ENCODE measurements at places on chromosomes 6 and 20.

- DNase-seq, result no peak
Measured at GRCh38 chr6:67160820-67161219, 1453.8 kb upstream of the EYS start.

GRCh38 chr6:20400456-20401204 is 1.0 kb upstream of the E2F3 start:
- DNase-seq, result peak; percentile 48

DNA sequence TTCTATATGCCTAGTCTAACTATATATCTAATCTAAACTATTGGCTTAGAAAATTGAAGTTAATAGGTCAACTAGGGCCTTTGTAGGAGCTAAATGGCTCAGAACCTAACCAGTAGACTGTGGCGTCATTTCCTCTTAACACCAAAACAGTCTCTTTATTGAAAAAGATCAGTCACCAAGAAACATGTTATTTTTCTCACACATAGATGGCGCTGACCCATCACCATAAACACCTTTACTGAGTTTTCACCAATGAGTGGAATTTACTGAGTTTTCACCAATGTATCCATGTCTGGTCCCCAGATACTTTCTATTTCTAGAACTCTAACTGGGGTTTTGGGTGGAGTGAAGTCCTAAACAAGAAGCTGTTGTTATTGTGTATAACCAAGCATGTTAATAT is 636.0 kb downstream of the BCKDHB start:
- peak; percentile 57 for DNase-seq

DNA sequence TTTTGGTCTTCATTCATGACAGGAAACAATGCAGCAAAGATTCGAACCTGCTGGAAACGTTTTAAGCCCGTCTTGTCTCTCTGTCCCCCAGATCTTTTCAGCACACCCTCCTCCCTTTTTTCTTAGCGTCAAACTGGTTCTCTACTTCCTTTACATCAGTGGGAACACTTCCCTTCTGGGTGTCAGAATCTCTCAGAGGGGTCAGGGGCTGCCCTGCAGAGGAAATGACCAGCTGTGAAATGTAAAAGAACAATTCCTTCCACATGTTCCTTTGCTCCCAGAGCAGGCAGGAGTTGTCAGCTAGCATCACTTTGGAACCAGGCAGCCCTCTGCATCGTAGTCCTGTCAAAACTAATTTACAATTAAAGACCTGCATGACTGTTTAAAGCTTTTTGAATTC is 619.0 kb downstream of the TFAP2A start:
- no peak for DNase-seq

DNA sequence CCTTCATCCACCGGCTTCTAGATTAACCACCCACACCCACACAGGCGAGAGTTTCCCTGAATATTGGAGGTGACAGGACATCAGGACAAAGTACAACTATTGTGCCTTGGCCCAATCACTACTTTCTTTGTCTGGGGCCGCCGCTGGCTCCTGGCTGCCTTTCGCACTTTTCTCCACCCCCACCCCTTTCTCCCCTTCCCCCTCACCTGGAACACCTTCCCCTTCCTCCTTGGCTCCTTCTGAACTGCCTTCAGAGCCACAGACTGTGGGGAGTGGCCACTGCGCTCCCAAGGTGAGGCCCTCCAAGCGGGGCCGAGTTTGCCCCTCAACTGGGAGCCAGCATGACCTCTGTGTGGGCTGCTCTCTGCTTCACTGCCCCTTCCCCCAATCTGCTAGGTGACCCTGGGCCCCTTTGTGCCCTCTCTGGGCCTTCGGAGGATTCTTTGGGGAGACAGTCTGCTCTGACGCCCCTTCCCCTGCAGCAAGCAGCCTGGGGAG is 3.0 kb upstream of the VEGFA start:
- DNase-seq, result no peak

GRCh38 chr6:32126880-32127279 is 1.2 kb downstream of the ATF6B start:
- DNase-seq, result no peak

GRCh38 chr20:10637031-10637559 is 36.7 kb downstream of the JAG1 start:
- DNase-seq, result no peak

DNA sequence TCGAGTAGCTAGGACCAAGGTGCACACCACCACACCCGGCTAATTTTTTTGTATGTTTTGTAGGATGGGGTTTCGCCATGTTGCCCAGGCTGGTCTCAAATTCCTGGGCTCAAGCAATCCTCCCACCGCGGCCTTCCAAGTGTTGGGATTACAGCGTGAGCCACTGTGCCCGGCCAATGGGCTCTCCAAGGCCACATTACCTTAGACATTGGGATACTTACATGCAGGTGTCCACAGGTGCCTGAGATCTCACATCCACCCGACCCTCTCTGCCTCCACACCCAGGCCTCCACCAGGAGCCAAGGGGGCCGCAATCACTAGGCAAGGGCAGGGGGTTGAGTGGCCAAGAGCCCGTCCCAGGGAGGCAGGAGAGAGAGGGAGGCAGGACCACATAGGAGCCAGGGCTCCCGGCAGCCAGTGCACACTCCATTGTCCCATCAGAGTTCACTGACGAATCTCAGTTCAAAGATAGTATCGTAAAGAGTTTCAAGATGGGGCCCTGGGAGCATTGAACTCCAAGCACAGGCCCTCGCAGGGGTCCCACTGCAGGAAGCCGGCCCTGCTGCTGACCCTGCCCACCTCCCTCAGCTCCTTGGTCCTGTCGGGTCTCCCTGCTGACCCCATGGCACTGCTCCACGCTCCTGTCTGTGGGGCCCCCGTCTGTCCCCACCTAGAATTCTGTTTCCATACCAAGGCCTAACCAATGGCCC is 55.3 kb downstream of the SSR1 start:
- DNase-seq, result no peak

GRCh38 chr6:32519118-32519909 is 10.8 kb downstream of the HLA-DRB5 start:
- no peak for DNase-seq

DNA sequence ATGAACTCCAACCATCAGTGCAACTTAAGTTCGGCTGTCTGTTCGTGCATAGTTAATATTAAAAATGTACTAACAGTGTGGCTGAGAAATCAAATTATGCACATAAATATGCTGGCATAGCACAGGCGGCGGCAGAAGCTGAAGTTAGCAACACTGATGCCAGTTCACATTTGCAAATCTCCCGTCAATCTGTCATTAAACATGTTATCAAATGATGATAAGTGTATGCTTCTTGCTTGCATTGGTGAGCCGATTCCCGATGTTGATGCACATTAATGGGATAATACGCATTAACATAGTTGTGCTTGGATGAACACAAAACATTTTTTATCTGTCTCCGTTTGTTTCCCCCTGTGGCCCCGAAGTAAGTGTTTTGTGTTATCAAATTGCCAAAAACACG is 309.4 kb downstream of the ZNF217 start:
- DNase-seq, result no peak

DNA sequence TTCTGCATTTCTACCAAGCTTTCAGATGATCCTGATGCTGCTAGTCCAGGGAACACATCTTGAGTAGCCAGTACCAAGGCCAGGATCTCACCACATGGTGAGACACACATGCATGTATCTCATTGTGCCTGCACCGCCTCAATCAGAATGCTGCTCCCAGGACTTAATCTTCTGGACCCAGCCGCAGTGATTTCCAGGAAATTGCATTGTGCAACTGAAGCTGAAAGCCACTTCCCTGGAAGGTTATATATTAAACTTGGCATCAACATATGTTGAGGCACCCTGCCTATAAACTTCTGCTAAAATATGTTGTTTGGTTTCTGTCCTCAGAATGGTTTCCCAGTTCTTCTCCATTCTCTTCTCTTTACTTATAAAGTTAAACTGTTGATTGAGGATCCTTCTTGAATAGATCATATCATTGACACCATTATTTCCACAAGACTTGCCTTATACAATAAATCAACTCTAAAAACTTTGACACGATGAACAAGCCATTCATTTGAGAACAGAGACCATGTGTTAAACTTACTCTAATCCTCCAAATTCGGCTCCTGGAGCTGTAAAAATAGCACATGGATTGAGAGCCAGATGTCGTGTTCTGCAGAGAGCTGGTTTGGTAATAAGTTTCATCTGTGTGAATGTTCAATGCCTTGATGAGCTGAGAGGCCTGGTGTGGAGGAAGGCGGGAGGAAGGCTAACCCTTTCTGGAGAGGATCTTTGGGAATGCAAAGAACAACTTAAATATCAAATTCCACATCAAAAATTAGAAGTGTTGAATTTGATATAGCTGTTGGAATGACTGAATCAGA is 65.0 kb upstream of the PCSK2 start:
- DNase-seq, result no peak

DNA sequence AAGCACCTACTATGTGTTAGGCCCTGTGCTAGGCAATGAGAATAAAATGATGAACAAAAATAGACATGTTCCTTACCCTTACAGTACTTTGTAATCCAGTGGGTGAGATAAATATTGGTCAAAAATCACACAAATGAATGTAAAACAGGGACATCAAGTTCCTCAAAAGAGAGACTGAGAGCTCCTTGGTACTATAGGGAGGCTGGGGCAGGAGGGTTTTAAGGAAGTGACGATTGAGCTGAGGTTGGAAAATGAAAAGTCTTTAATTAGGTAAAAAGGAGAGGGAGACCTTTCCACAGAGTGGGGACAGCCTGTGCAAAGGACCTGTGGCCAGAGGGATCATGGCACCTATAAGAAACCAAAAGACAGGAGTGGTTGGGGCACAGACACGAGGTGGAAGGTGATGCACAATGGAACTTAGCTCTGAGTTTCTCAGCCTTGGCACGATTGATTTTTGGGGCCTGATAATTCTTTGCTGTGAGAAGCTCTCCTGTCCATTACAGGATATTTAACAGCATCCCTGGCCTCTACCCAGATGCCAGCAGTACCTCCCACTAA is 140.3 kb downstream of the CEP57L1 start:
- DNase-seq, result no peak

GRCh38 chr6:157151989-157152388 is 171.3 kb downstream of the TMEM242 start:
- DNase-seq, result no peak

GRCh38 chr20:62219992-62220665 is at the start of gene HRH3:
Gene HRH3, minus strand, starts transcription at chr20:62220278. Its CDS starts 308 bp downstream, at chr20:62219970.
- peak; percentile 33 for DNase-seq

DNA sequence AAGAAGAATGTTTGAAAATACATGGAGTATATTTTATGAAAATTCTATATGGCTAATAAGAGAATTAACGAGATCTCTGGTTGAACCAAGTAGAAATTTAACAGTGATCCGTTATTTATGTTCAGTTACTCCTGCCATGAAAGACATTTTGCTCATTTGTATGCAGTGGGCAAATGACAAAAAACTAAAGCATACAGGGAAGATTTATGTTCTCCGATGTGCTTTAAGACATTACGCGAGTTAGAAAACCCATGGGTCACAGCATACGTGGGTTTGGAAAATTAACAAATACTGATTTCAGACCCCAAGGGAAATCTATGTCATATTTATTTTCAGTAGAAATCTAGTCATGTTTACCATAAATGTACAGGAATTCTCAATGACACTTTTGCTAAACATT is 90.1 kb downstream of the BMP5 start:
- DNase-seq, result no peak

DNA sequence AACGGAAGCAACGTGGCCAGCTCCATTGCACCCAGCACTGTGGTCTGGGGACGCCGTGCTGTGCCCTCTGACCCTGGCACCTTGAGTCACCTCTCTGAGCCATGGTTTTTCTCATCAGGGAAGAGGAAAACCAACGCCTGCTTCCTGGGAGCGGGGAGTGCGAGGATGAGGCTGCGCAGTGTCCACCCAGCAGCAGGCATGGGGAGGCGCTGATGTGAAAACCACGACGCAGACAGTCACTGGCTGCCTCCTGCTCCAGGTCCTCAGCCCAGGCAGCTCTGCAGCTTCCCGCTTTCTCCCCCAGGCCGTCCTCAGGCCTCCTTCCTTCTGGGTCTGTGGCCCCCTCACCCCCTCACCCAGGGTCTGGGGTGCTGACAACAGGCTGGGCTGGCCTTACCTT is 14.0 kb downstream of the GATA5 start:
- no peak for DNase-seq

DNA sequence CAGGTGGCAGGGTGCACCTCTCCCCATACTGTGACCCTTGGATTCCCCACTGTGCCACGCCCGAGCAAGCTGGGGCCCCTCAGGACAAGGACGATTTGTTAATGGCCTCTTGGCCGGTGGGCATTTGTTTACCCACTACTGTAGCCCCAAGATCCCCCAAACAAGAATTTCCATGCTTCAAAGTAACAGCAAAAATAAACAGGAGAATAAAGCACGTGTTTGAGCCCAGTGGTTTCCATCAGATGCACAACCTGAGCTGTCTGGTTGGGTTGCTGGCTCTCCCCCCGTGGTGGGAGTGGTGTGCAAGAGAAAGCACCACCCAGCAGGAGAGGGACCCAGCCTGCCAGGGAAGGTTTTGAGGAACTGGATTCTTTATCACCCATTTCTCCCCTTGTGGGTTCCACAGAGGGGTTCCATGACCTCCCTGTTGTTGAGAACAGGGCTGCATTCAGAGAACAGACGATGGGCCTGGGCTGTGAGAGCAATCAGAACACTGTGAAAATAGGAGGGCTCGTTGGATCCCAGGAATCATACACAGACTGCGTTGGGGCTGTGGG is 4.8 kb downstream of the CD93 start:
- no peak for DNase-seq

GRCh38 chr6:40394381-40394780 is 192.8 kb downstream of the LRFN2 start:
- no peak for DNase-seq

DNA sequence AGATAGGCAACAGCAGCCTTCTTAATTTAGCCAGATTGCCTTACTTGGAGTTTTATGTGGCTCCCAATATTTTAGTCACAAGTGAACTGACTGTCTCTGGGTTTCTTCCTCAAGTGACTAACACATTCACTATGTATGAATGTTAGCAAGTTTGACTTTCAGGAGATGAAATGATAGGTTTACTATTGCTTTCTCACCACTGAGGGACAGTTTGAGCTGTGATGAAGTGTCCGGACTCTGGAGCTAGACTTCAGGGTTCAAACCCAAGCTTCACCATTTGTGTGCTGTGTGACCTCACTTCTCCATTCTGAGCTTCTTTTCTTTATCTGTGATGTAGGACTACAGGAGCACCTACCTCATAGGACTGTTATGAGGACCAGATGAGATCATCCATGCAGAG is 8.2 kb downstream of the DHX35 start:
- no peak for DNase-seq

- no peak for DNase-seq
Measured at GRCh38 chr6:82227770-82228169, 19.8 kb downstream of the IBTK start.

- no peak for DNase-seq
Measured at GRCh38 chr6:90179190-90180169, 117.2 kb downstream of the BACH2 start.

DNA sequence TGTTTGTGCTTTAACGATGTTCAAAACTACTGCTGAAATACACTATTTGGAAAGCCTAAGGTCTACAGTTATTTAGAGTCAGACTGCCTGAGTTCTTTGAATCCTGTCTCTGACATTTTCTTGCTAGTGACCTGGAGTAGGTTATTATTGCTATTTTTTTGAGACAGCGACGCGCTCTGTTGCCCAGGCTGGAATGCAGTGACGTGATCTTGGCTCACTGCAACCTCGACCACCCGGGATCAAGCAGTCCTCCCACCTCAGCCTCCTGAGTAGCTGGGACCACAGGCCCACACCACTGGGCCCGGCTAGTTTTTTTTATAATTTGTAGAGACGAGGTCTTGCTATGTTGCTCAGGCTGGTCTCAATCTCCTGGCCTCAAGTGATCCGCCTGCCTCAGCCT is 96.6 kb downstream of the TIAM2 start:
- no peak for DNase-seq

- no peak for DNase-seq
Measured at GRCh38 chr20:35404614-35405259, 7.0 kb downstream of the UQCC1 start.

All from NCI-H2081 (cell line).